Stimulated activated CD4-positive, alpha-beta T cell treated with anti-CD3 and anti-CD28 coated beads, Interleukin-1b, Interleukin-23, amount 100 ng/mL, for 48 hours (primary cell): ENCODE measurements at places on chromosomes 2 and 18.

DNA sequence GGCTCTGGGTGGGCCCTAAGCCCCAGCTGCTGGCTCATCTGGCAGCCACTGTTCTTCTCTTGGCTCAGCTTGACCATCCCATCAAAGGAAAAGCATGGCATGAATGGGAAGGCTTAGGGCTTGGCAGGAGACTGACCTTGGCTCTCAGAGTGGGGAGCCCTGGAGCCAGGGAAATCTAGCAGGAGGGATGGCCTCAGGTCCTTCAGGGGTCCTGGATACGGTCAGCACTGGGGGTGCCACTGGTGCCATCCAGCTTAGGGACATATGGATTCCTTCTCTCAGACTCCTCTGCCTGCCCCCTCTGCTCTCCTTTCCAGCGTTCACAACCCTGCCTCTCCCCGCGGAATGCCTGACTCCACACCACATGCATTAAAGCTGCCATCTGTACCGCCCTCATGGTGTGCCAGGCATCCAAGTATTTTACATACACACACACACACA, 165.5 kb upstream of the HAAO start:
- DNase-seq = no peak

DNA sequence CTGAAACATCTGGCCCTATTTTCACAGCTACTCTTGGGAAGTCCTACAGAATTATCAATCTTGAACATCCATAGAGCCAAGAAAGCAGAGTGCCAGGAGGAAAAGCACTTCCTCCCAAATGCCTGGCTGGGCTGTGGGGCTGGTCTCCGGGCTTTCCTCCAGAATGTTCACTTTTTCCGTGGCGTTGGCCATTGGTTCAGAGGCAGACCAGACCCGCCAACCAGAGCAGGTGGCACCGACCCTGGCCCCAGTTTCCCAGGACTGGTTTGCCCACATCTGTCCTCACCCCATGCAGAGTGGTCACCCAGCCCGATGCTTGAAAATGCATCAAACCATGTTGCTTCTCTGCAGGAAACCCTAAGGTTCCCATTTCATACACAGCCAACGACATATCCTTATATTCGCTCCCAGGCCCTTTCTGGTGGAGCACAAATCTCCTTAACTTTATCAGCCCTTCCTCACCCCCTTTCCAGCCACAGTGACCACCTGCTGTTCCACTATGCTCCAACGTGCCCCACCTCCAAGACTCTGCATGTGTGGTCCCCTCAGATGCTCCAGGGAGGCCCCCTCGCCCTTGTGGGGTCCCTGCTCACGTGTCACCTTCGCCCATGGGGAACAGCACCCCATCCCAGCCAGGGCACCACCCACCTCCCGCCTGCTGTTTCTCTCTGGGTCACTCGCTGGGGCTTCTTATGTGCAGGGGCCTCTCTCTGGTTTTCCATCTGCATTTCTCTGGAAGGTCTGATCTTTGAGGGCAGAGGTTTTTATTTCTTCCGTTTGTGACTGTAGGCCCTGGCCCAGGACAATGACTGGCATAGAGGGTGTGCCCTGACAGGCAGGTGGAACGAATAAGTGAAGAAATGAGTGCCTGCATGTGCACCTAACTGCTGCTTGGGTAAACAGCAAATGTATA, 92.9 kb downstream of the PXDN start:
- no peak for DNase-seq

- no peak for DNase-seq
These were observed 15.8 kb upstream of the SEMA4C start for GRCh38 chr2:96885432-96886347.

DNA sequence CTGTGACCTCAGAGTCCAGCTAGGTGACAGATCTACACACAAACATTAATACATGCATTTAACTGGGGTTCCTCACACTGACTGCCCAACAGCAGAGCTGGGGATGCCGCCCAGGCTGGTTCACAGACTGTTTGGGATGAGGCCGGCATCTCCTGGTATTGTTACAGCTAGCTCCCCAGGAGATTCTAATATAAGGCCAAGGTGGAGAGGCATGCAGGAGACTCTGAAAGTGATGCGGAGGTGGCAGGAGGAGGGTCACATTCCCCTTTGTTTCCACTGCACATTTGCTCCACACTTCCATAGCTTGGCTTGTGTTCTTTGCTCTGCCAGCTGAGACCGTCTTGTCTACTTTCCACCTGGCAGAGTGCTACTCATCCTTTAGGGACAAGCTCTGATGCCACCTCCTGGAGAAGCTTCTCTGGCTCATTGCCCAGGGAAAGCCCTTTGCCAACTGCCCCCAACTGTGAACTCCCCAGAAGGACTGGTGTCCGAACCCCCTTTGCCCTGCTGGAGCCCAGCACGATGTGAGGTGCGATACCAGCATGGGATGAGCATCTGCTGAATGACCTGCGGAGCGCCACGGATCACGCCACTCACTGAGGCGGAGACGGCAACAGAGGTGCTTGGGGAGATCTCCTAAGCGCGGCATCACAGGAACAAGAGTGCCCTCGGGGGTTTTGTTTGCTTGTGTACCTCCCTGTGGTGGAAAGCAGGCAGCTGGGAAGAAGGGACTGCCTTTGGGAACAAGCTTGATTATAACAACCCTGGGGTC, 88.8 kb downstream of the UXS1 start:
- no peak for DNase-seq

- no peak for DNase-seq
These were observed 76.9 kb downstream of the NDUFA10 start for GRCh38 chr2:239948100-239948881.

- no peak for DNase-seq
These were observed 37.5 kb downstream of the KCNS3 start for GRCh38 chr2:17915811-17916518.

DNA sequence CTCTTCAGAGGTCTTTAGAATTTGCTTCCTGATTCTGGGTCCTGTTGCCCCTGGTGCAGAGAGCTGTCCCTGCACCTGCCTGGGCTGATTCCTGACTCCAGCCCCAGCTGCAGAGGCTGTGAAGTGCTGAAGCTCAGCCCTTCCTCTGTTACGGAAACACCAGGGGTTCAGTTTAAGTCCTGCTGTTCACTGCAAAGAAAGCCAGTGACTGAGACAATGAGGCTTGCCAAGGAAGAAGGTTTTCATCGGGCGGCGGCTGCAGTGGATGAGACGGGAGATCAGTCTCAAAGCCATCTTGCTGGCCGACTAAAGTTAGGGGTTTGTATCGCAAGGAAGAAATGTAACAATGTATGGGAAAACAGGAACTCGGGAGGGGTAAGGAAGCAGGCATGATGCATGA, 142.4 kb upstream of the ZNF236 start:
- no peak for DNase-seq

GRCh38 chr2:47014564-47015051, 99.0 kb upstream of the MCFD2 start:
- no peak for DNase-seq

- no peak for DNase-seq
These were observed 163.1 kb upstream of the WDSUB1 start for GRCh38 chr2:159449504-159450124.

- DNase-seq = no peak
These were observed 208.5 kb upstream of the ACVR2A start for GRCh38 chr2:147636238-147636882.

DNA sequence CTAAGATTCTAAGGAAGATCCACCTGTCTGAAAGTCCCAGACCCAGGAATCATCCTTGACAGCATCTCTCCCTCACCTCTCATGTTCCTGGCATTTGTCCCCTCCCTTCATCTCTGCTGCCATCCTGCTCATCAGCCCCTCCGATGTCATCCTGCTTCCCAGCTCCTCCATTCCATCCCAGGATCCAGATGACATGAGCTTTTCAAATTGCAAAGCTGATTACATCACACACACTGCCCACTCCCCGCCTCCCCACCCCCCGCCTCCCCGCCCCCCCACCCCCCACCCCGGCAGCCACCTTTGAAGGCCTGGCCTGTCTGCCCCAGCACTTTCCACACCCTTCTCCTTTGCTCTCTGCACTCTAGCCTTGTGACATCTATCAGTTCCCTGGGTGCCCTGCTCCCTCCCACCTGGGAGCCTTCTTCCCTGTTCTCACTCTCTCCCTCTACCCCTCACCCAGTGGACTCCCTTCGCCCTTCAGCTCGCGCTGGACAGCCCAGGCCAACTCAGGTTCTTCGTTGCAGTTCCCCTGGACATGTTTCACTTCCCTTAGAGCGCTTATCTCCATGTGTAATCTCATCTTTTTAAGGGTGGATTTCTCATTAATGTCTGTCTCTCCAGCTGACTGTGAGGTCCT, 61.6 kb downstream of the DNMT3A start:
- no peak for DNase-seq

GRCh38 chr18:24799720-24800119, 339.3 kb downstream of the HRH4 start:
- DNase-seq = no peak

DNA sequence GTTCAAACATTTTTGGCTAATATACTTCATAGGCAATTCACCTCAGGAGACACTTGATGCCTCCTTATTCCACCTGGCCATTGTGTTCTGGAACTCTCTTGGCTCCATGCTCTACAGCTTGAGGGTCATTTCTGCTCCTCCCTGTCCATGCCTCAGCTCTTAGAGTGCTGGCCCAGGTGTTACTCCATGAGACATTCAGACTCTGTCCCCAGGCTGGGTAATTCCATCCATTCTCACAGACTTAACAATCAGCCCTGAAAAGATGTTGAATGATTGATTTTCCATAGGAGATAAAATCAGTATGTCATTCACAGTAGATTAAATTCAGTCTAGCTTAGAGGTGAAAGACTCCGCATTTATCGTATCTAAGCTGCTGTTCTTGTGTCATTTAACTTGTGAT, 168.6 kb upstream of the CWC22 start:
- no peak for DNase-seq

DNA sequence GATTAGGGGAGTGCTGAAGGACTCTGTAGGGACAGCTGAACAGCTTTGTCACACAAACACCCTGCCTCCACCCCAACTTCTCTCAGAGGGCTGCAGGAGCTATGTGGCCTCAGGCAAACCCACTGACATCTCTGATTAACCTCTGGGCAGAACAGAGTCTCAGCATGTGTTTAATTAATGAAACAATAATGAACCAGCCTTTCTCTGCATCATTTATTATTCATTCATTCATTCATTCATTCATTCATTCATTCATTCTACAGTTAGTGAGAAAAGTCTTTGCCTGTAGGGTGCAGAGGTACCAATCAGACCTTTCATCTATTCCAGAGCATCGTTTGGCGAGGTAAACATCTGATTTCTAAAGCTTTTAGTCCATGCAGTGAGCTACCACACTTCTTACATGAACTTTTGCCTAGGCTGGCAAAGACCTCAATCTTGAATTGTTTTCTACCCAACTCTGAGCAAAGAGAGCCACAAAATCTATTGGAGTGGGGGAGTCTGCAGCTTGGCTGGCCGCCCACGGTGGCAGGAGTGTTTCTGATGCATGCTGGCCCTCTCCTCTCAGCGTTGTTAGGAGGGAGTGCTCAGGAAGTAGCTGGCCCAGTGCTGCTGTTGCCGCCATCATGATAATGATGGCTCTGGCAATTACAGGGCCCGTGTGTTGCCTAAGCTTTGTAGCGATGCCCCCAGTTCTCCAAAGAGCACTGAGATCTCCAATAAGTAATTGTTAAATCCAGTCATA, 198.9 kb downstream of the SMAD7 start:
- no peak for DNase-seq

GRCh38 chr2:217935235-217935879, 67.4 kb downstream of the TNS1 start:
- no peak for DNase-seq

DNA sequence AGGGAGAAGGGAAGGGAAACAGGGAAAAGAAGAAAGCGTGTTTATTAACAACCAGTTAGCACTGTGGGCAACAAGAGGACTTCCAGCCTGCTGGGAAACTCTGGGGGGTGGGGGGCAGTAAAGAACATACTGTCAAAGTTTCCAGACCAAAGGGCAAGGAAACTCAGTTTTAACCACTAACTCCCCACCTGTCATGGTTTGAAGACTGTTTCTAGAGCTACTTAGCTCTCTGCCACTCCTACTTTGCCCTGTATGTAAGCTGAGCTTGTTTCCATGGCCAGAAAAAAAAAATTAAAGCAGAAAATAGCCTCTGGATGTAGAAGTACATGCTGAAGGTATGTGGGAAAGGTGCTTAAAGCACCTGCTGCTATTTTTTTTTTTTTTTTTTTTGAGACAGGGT, 11.0 kb upstream of the PTPN2 start:
- DNase-seq = no peak

DNA sequence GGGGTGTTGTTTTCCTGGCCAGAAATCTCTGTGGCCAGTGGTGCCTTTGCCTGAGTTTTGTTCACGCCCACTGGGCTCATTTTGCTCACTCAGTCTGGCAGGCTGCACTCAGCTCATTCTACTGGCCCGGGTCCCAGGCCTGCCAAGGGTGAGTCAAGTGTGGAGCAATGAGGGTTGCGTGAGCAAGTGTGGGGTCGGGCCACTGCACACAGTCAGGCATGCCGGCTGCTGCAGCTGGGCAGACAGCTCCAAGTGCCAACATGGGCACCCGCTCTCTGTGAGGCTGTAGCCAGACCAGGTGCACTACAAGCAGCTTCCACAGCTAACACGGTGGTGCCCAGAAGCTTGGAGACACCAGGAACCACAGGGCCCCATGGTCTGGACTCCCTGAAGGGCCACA, 801.1 kb upstream of the RAB6C start:
- no peak for DNase-seq

GRCh38 chr18:38867680-38868079, 1302.1 kb upstream of the CELF4 start:
- DNase-seq = no peak

DNA sequence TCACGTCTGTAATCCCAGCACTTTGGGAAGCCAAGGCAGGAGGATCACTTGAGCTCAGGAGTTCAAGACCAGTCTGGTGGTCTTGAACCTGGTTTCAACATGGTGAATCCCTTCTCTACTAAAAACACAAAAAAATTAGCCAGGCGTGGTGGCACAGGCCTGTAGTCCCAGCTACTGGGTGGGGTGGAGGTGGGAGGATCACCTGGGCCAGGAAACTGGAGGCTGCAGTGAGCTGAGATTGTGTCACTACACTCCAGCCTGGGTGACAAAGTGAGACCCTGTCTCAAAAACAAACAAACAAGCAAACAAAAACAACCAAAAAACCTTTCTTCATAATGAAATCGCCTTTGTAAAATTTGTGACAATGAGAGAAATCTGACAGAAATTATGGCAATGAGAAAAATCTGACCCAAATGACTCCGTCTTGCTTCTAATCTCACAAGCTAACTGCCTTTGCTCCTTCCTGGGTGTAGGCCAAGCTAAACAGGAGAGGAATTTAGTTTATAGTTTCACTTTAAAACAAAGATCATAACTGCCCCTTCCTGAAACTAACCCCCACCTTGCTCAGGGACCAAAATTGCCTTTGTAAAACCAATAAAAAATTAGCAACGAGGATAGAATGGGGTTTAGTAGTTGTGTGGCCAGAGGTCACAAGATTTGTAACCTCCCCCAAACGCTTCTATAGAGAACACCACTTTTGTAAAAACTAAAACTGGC, 60.7 kb upstream of the KIF5C start:
- no peak for DNase-seq

DNA sequence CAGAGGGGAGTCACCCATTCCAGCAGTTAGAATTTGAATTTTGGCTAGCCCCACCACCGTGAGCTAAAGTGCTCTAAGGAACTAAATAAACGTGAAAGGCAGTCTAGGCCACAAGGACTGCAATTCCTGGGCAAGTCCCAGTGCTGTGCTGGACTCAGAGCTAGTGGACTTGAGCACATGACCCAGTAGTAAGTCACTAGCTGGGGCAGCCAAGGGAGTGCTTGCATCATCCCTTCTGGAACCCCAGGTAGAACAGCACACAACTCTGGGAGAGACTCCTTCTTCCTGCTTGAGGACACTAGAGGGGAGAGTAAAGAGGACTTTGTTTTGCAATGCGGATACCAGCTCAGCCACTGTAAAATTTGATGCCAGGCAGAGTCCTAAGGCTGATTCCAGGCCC, 672.2 kb downstream of the CPS1 start:
- no peak for DNase-seq
